ENCODE measurements at places on chromosomes 2 and 18.

DNA sequence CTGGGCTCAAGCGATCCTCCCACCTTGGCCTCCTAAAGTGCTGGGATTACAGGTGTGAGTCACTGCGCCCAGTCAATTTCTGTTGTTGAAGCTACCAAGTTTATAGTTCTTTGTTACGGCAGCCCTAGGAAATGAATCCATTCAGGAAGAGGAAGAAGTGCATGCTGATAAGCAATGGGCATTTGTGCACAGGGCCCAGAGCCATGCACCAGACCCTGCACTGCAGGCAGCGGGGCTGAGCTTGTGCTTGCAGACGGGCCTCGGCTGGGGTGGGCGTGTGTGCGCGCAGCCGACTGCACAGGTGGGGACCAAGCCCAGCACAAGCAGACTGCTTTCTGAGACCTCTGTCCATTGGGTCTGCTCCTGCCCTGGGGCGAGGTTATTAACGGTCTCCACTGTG, 144.6 kb downstream of the CABLES1 start:
- DNase-seq: no peak

DNA sequence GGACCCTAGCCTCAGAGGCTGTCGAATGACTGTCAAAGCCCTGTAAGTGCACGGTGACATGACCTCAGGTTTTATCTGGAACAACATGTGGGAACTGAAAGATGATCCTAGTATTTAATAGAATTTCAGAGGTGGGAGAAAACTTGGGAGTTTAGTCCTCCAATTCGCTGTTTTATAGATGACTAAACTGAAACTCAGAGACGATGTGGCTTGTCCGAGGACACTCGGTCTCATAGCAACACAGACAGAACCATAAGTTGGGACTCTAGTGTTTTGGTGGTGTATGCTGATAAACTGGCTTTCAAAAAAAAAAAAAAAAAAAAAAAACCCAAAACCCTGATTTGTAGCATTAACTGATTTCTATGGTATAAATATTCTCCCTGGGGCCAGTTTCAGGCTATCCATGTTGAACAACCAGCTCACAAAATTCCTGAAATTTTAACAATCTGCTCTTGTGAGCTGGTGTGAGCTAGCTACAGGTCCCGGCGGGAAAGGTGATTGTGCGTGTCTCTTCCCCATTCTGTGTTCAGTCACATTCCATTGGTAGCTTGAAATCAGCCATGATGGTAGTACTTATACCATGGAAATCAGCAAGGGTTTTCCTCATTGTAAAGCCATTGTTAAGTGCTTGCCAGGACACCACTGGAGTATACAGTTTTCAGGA, 195.5 kb upstream of the EPAS1 start:
- no peak for DNase-seq

GRCh38 chr2:27441958-27442919, at the start of gene KRTCAP3:
Gene KRTCAP3 (plus strand): TSS chr2:27442381. CDS start chr2:27442413, 32 bp downstream.
- DNase-seq: no peak

DNA sequence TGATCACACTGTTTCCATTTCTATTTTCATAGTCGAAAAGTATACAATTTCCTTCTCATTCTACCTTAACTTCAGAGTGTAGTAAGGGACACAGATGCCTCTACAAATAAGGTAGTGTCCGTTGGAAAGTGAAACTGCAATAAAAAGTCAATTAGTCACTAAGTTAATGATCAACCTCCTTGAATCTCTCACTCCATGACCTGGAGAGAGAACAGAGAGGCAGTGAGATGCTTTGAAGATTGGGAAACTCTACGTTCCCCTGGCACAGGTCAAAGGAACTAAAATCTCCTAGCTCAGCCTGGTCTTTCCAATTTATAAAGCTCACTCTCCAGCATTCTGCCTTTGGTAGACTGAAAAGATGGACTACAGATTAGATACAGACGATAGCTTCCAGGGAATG, 153.8 kb upstream of the ACAA2 start:
- no peak for DNase-seq

GRCh38 chr2:105736145-105736544, 8.6 kb upstream of the NCK2 start:
- DNase-seq: no peak

GRCh38 chr2:209629597-209629996, 142.0 kb upstream of the UNC80 start:
- DNase-seq: peak; percentile 16

DNA sequence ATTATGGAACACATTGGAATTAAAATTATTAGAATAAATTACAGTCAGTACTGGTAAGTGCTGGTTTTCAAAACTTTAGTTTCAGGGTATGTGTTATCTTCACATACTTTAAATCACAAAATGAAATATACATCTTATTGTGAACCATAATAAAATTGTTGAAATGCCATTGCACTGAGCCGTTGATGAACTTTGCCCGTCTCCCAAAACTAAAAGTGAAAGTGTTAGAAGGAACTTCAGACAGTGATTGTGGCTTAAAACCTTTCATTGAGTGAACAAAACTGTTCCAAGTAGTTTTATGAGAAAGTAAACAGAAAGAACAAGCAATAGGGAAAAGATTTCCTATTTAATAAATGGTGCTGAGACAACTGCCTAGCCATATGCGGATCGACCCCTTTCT, 811.6 kb downstream of the PLCL1 start:
- DNase-seq: peak; percentile 16

GRCh38 chr18:45974088-45974536, 7.0 kb upstream of the EPG5 start:
- peak; percentile 87 for DNase-seq

DNA sequence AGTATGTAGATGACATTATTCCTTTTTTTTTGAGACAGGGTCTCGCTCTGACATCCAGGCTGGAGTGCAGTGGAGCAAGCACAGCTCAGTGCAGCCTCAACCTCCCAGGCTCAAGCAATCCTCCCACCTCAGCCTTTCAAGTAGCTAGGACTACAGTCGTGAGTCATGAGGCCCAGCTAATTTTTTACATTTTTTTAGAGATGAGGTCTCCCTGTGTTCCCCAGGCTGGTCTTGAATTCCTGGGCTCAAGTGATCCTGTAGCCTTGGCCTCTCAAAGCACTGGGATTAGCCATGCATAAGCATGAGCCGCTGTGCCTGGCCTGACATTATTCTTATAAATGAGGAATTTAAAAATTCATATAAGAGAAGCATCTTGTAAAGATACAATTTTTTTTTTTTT, 86.9 kb downstream of the FAM117B start:
- DNase-seq: peak; percentile 68

- peak; percentile 51 for DNase-seq
These were observed at the start of gene OTOF for GRCh38 chr2:26477911-26478253. Gene OTOF (minus strand): TSS chr2:26478124.

- peak; percentile 99 for DNase-seq
These were observed 48.6 kb downstream of the SLC8A1 start for GRCh38 chr2:40403233-40403836.

DNA sequence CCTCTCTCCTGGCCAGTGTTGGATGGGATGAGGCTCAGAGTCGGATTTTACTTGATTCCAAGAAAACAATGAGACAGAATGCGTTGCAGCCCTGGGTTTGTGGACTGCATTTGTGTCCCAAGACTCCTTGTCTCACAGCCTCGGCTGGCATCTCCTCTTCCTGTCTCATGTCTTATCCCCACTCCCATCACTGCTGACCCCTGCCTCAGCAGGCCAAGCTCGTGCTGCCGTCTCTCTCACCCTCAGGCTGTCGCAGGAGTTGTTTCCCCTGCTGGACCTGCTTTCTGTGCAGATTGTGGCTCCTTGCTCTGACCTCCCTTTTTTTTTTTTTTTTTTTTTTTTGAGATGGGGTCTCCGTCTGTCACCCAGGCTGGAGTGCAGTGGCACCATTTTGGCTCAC, 70.2 kb upstream of the RALBP1 start:
- DNase-seq: no peak

- DNase-seq: no peak
These were observed 50.6 kb downstream of the CD8B2 start for GRCh38 chr2:106537791-106538191.

DNA sequence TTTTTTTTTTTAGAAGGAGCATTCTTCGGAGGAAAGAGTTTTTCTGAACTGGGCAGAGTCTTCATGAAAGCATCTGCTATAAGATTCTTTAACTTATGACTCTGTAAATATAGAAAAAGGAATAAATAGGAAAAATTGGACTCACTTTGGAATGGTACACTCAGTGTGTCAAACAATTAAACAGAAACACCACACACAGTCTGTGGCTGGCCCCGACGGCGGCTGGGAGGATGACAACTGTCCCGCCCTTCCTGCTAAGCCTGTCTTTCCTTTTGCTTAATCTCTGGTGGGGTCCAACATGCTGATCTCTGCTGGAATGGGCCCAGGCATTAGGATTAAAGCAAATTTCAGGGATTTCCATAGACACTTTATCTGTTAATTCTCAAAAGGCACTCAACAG, 12.5 kb upstream of the RAB31 start:
- DNase-seq: no peak

DNA sequence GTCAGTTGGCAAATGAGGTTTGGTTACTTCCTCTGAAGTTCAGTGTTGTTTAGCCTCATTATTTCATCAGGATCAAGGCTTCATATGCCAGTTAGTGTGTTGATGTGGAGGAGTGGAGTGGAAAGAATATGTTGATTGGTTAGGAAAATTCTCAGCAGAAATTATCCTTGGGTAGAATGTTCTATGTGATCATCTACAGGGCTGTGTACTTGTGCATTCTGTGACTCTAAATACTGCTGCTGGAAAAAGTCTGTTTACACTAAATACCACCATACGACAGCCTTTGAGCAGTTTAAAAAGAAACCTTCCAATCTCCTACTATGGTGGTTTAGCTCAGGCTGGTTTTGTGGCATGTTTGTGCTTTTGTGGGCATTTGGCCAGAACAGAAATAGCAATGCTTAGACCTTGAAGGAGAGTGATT, 25.8 kb downstream of the CAB39 start:
- peak; percentile 46 for DNase-seq

DNA sequence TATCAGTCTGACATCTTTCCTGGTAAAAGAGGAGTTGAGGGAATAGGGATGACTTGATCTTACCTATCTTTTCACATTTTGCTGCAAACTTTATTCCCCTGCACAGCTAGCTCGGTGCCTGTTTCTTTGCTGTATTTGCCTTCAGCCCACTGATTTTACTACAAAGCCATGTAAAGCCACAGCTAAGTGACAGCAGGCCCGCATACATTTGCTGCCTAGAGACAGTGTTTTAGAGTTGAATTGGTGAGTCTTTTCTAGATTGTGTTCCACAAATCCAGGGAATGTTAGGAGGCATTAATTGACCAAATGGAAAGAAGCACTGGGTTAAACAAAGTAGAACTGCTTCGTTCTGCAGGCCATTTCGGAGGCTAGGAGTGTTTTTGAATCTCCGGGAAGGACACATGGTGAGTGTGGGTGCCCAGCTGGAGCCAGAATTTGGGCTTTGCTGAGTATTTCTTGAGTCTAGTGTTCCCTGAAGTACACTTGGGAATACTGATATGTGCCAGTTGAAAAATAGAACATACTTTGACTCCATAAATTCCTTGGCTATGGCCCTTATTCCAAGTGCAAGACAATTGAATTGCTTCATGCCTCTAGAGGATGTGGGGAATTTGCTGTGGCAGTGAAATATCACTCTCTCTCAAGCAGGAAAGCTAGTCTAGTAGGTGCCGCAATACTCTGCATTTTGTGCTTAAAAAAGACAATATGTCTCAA, 329.8 kb downstream of the PTPRM start:
- peak; percentile 38 for DNase-seq

DNA sequence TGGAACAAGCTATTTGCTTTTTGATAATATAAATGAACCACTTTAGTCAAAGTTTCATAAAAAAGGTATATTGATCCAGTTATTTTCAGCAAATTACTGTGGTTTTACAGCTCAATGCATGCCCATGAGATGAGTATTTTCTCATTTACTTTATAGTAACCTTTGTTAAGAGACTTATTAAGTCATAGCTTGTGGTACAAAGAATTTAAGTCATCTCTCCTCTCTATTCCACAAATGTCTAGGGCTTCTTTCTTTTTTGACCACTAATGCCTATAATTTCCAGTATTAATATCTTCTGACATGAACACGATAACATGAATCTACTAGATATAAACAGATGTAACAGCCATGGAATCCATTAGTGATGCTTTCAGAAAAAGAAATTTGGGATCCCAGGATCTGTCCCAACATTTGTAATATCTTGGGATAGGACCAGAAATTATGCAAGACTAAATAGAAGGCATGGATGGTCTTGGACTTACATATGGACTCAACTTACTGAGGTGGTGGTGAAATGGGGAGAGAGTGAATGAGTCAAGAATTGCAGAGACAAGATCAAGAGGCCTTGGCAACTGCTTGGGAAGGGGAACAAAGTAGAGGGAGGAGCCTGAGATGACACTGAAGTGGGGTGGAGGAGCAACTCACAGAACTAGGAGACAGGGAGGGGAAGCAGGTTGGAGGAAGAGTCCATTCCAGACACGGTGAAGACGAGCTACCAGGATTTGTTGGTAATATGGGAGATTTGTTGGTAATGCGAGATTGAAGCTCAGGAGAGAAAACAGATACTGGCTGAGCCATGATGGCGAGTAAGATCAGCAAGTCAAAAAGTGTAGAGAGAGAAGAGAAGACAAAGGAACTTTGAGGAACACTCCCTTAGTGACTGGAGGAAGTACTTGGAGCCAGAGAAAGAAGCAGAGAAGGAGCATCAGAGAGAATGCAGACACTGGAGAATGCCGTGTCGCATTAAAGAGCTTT, 42.4 kb upstream of the KDM3A start:
- DNase-seq: peak; percentile 16

DNA sequence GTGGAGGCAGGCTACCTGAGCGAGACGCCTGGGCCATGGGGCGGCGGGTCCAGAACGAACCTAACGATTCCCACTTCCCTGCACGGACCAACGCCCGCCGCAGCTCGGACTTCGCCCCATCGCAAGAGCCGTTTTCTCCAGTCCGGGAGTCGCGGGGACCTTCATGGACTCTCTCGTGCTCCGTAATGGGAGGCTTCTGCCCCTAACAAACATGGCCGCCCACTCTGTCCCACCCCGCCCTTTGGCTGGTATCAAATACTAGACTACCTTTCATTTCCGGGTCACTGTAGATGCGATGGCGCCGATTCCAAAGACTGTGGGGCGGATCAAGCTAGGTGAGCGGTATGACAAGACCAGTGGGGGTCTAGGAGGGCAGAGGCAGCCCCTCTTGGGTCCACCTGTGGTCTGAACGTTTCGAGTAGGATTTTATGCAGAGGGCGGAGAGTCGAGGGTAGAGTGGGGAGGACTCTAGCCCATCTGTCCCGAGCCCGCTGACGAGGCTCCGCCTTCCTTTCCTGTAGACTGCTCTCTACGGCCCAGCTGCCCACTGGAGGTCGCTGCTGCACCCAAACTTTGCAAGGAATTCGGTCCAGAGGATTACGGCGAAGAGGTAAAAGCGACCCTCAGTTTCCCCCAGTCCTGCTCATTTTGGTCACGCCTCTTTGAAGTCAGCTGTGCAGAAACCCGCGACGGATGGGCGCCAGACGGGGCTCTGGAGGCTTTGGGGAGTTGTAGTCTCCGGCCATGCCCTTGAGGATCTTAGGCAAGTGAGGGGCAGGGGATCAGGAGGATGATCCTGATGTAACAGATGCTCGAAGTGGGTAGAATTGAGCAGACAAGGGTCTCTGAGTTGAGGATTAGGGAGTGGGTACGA, at the start of the genes CCDC142 and TTC31:
CCDC142 (minus strand) TSS at position 198 of the 874 bp plus-strand sequence; CDS start at position 37, 161 bp downstream.
TTC31 (plus strand) TSS at position 281 of the 874 bp plus-strand sequence; CDS start at position 296, 15 bp downstream.
- peak; percentile 94 for DNase-seq
